Vein endothelial cell (primary cell): ENCODE measurements at places on chromosomes 6 and 20. TPM values are rescaled to one million over a fixed set of nuclear protein-coding genes. Genes with fewer than 3 reads are reported as not detected.

NFATC2 gene
- total RNA-seq: 6.9 and 8.2 TPM in 2 replicates

SYCP2 gene
- 0.33 and 0.38 TPM in 2 replicates for total RNA-seq

PSMB8 gene
- 32.2 and 34.3 TPM in 2 replicates for total RNA-seq

SGK2 gene
- total RNA-seq: 0.67 TPM in 1 of 2 replicates, not detected in the other

PKIG gene
- total RNA-seq: 258 and 286 TPM in 2 replicates
